ENCODE measurements at places on chromosomes 16 and 17.

GRCh38 chr16:31200821-31201568 lies 1.6 kb downstream of the PYCARD start:
- DNase-seq: no peak

DNA sequence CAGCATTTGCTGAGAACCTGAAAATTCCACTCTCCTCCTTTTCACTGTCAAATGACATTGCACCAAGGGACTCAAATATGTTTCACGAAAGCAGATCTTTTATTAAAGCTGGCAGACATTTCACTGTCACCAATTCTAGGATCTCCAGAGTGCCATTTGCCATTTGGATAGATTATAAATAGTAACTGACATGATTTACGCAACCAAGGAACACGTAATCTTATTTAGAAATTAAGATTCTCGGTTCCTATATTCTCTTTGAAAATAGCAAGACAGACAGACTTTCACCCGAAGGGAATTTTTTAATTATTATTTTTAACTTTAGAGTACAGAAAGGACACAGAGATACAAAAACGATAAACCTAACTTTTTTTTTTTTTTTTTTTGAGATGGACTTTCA lies 49.6 kb downstream of the ANKFY1 start:
- no peak for DNase-seq

DNA sequence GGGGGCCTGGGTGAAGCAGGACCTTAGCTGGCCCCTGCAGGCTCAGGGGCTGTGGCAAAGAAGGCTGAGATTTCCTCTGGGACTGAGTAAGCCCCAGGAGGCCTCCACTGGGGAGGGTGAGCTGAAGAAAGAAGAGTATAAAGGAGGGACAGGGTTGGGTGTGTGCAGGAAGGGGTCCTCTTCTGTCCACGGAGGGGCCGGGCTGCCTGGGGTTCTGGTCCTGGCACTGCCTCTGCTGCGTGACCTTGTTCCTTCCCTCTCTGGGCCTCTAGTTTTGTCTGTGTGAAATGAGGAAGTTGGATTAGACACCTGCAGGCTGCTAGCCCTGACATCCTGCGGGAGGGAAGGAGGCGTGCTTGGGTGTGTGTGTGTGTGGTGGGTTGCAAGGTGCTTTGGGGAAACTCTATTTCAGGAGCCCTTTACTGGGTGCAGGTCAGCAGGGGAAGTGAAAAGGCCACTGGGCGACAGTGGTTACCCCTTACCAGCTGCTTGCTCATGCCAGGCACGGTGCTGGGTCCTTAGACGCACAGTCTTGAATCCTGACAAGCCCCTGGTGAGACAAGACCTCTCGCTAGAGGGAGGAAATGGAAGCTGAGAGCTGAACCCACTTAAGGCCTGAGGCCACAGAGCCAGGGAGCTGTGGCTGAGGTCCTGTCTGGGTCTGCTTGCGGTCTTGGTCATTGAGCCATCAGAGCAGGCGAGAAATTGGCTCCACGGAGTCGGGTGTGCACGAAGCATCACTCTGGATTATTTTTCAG lies 60.7 kb downstream of the OR1D5 start:
- DNase-seq: no peak

- DNase-seq: no peak
Measured at GRCh38 chr16:10972108-10972818, 27.9 kb downstream of the CLEC16A start.
